ENCODE measurements at places on chromosomes 7 and 10. TPM values are rescaled to one million over a fixed set of nuclear protein-coding genes. Genes with fewer than 3 reads are reported as not detected.

DNA sequence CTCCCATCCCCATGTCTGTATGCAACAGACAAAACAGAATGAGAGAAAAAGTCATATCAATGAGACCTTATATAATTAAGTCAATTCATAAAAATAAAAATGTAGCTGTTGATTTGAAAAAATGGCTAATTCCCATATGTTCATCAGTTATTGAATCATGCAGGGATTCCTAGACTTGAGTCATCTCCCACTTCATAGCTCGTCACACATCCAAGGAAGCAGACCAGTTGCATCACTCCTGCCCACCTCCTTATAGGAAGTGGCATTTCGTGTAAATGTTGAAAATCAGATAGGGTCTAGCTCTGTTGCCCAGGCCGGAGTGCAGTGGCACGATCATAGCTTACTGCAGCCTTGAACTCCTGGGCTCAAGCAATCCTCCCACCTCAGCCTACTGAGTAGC is 56.1 kb upstream of the SH2B2 start:
- H3K27me3 ChIP-seq: no peaks in the 10 kb centered on the region
- H3K4me1 ChIP-seq: no peaks in the 10 kb centered on the region
- no peak overlapping the region for H3K4me3 ChIP-seq
- DNase-seq: no peak

- H3K27ac ChIP-seq: no peak overlapping the region
- no peak for DNase-seq
- H3K4me1 ChIP-seq: no peaks in the 10 kb centered on the region
- H3K4me3 ChIP-seq: no peak overlapping the region
- no peaks in the 10 kb centered on the region for H3K27me3 ChIP-seq
These were observed 202.9 kb downstream of the GLRX3 start for GRCh38 chr10:130339091-130339490.

DNA sequence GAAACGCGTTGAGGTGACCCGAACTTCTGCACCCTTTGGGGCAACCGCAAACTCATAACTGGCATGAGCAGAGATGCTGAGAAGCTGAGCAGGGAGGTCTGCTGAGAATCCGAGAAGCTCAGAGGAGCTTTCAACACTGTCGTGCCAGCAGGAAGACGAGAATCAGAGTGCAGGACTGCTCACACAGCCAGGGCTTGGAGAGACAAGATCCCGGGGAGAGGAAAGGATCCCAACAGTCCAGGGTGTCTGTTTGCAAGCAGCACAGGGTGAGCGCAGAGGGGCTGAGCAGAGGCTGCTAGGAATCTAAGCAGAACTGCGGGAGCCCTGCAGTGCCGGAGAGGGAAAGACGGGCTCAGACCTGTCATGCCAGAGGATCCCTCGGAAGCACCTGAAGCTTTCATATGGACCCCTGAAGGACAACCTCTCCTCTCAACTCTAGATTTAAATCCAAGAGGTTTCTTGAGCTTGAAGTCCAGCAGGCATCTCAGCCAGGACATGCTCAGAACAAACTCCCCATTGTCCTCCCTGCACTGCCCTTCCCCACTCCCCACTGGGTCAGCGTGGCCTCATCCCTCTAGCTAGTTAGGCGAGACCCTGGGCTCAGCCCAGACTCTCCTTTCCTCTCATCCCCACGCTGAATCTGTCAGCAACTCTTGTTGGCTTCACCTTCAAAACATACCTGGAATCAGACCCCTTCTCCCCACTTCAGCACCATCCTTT is 40.7 kb downstream of the FOXL3 start:
- no peak overlapping the region for H3K4me3 ChIP-seq
- H3K36me3 ChIP-seq: no peaks in the 10 kb centered on the region
- H3K4me1 ChIP-seq: peaks cover 7% of the 10 kb centered on the region
- no peak for DNase-seq
- no peak overlapping the region for H3K27ac ChIP-seq
- no peaks in the 10 kb centered on the region for H3K27me3 ChIP-seq

The PTPRN2 gene
- 2.2 TPM for total RNA-seq

The EBF3 gene
- total RNA-seq: 3.6 TPM
